ENCODE measurements at places on chromosomes 6 and 20.

GRCh38 chr20:50915424-50915823 is 15.8 kb downstream of the ADNP start:
- no peak for DNase-seq

- peak; percentile 34 for DNase-seq
Observed at GRCh38 chr20:1423625-1424106, 30.8 kb upstream of the FKBP1A start.

- no peak for DNase-seq
Observed at GRCh38 chr6:128882991-128883611, at the start of gene LAMA2. TSS of gene LAMA2 (plus strand) at chr6:128883138. CDS start at chr6:128883246, 108 bp downstream.

- DNase-seq = no peak
Observed at GRCh38 chr6:38284802-38285394, 354.8 kb downstream of the BTBD9 start.
